RPMI7951 (cell line): ENCODE measurements at places on chromosomes 4 and X. TPM values are rescaled to one million over a fixed set of nuclear protein-coding genes. Genes with fewer than 3 reads are reported as not detected.

GRCh38 chrX:136827026-136827425 is 46.3 kb upstream of the ARHGEF6 start:
- DNase-seq = no peak

The CT45A5 gene
- total RNA-seq = 0.29 TPM in 1 of 2 replicates, not detected in the other

DNA sequence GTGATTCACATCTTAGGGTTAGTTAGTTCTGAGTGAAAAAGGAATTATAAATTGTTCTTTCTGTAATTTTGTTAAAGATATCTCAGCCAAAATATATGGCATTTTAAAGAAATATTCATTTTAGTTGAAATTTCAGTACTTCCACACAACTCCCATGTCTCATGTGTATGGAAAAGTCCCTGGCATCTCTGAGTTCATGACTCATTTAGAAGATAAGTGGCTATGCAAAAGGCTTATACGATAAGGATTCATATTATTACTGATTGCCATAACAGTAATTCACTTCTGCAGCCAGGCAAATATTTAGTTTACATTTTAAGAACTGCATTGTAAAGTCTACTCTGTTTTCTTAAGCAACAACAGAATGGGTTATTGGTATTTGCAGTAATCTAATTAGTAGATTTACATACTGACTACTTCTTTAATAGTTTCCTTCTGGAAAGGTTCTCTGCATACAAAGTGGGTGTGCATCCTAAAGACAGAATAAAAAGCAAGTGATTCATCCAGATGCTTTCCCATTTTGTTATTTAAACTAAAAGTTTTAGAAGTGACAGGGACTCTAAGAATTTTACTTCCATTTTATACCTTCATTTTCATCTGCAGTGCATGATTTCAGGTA is 682.4 kb upstream of the PABPC4L start:
- no peak for DNase-seq

- DNase-seq = no peak
These were observed 33.3 kb upstream of the RBBP7 start for GRCh38 chrX:16903274-16904022.

The TRPC5OS gene
- total RNA-seq = not detected in 2 replicates

DNA sequence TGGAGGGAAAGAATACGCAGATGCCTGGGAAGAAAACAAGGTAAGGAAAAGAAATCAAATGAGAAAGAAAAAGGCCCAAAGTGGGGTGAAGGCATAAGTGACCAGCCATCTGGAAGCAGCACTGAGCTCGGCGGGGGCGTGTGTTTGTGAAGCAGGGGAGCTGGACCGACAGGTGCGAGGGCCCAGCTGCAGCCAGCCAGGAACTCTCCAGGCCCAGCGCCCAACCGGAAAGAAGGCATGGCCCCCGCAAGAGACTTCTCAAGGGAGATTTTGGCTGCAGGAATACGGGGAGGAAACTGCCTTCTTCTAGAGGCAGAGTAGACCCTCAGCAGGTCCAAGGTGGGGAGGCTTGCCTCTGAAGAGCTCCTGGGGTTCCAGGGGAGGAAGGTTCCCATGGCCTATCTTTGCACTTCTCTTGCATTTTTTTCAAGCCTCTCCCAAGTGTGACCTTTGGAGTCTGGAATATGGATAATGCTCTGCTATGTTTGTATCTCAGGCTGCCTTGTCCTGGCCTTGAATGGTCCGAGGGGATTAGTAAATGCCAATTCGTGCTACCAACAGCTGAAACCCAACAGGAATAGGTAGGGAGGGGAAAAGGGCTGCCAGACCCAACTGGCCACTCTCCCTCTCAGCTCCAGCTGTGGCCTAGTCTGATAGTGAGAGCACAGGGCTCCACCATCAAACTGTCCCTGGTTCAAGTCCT is 10.8 kb upstream of the CITED1 start:
- DNase-seq = no peak

The ARMCX4 gene
- total RNA-seq = 1.5 and 3.6 TPM in 2 replicates

DNA sequence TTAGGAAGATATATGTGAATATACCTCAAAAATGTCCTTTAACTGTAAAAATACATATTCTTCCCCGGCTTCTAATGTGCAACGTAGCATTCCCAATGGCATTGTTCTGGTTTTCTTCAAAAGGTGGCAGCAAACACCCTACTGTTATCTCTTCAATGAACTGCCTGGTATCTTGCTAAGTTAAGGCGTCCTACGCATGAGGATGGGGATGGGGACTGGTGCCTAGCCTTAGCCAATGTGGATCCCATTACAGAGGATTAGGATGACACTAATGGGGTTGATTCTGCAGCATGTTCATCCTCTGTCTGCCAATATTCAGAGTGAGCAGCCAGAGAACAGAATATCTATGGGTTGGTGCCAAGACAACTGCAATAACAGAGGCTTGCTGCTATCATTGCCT is 334.9 kb upstream of the ADGRL3 start:
- DNase-seq = no peak
